ENCODE measurements at places on chromosomes 1 and 21. TPM values are rescaled to one million over a fixed set of nuclear protein-coding genes. Genes with fewer than 3 reads are reported as not detected.

GRCh38 chr1:6246497-6247467 is 2.8 kb downstream of the HES3 start:
- DNase-seq = peak; percentile 85

DNA sequence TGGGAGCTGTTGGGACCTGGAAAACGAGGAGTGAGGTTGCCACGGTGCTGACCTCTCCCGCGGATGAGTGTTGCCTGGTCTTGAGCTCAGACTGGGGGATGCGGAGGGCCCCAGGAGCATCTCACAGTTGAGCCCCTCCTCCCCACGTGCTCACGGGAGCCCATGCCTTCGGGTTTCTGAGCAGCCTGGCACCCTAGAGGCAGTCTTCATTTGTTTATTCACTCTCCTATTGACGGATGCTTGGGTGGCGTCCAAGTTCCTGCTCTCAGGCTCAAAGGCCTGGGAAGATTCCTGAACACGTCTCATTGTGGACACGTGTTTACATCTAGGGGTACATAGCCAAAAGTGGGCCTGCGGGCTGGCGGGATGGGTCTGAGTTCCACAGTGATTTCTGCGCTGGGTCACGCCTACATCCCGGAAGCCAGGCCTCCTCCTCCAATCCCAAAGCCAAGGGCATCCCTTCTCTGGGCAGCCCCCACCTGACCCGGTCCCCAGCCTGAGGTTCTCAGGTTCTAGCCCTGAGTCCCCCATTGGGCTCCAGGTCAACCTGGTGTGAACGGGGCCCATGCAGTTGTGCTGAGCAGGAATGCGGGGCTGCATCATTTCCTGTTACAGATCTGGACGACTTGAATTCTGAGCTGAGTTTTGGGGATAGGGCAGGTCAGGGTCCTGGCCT is 14.7 kb downstream of the WNT3A start:
- peak; percentile 36 for DNase-seq

- DNase-seq = no peak
Observed at GRCh38 chr1:89364954-89365550, 1.2 kb downstream of the GBP6 start.

- DNase-seq = no peak
Observed at GRCh38 chr1:925561-926421, 2.1 kb downstream of the SAMD11 start.

- no peak for DNase-seq
Observed at GRCh38 chr1:6538956-6539355, 15.4 kb downstream of the NOL9 start.

DNA sequence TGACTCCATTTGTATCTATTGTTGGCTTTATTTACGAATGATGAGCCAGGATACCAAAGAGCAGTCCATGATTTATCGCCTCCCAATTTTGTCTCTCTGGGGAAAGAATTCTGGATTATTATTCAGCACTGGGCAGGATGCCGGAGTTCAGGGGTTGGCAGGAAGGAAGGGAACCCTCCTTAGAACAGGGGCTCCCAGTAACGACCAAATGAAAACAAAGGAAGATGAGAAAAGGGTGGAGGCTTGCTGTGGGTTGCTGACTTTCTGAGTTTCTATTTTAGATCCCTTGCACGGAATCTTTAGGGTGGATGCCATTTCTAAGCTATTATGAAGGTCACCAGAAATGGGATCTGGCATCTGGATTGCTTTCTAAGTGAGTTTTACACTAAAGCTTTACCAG is 231.2 kb upstream of the LYPLAL1 start:
- peak; percentile 9 for DNase-seq

DNA sequence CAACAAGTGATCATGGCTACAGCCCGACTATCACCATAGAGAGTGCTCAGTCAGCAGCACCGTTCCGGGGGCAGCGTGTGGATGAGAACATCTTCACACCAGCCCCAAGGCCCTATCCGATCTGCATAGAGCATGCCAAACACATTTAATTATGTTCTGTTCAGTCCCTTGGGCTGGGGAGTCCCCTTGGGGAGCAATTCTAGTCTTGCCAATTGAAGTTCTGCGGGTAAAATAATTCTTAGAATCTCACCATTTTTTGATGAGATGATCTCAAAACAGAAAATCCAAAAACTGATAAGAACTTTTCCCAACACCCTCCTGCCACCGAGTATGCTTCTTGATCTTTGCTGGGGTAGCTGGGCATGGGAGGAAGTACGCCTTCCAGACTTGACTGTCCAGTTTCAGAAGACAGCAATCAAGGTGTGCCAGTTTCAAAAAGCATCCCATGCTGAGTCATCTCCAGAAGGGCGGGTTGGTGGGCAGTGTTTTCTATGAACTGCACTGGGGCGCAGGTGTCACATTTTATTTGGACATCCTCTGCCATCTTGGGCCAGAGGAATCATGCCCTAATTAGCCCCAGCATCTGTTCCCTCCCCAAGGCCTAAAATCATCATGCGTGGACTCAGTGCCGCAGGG is 20.8 kb upstream of the PTPRF start:
- DNase-seq = no peak

DNA sequence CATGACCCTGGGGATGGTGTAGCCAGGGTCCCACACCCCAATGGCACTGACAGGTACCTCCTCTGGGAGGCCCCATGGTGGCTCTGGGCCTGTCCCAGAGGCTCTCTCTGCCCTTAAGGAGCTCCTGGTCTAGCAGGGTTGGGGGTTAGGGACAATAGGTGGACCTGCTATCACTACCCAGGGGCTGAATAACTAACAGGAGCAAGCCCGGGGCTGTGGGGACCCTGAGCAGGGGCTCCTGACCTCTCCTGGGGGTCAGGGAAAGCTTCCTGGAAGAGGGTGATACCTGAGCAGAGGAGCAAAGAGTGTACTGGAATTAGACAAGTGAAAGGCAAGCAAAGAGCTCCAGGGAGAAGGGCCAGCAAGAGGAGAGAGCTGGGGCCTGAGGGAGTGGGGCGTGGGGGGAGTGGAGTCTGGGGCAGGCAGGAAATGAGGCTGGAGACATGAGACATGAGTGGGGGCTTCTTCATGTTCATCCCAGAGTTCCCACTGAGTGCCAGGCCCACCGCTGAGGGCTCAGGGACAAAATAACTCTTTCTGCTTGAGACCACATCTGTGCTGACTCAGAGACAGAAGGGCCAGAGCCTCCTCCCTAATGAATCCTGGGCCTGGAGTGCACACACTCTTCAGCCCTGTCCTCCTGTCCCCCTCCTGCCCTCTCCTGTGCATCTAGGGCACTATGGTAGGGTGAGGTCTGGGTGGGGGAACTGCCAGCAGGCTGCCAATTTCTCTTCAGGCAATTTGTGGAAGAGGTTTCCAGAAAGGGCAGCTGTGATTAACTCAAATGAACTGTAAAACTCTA is 517.6 kb downstream of the PTPRU start:
- DNase-seq = no peak

DNA sequence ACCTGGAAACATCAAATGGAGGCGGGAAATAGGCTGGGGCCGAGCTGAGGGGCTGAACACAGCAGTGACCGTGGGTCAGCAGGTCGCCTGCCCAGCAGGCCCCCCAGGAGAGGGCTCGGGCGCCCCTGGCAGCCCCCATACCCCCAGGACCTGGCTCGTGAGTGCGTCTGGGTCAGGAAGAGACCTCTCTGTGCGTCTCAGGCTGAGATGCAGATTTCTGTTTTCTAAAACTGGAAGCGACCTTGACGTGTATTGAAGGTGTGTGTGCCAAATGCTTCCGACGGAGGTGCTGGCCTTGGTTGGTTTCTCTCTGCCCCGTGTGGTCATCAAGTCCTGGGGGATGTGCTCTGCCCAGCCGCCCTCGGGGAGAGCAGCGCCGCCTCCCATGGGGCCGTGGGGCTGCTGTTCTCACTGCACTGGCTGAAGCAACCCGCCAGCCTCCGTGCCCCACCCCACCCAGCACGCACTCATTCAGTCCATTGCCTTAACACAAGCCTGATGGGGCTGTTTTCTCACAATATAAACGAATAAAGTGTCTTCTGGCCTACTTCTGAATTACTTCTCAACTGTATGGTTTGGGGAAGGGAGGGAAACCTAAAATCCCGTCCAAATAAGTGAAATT is 7.4 kb downstream of the PEX10 start:
- DNase-seq = no peak

DNA sequence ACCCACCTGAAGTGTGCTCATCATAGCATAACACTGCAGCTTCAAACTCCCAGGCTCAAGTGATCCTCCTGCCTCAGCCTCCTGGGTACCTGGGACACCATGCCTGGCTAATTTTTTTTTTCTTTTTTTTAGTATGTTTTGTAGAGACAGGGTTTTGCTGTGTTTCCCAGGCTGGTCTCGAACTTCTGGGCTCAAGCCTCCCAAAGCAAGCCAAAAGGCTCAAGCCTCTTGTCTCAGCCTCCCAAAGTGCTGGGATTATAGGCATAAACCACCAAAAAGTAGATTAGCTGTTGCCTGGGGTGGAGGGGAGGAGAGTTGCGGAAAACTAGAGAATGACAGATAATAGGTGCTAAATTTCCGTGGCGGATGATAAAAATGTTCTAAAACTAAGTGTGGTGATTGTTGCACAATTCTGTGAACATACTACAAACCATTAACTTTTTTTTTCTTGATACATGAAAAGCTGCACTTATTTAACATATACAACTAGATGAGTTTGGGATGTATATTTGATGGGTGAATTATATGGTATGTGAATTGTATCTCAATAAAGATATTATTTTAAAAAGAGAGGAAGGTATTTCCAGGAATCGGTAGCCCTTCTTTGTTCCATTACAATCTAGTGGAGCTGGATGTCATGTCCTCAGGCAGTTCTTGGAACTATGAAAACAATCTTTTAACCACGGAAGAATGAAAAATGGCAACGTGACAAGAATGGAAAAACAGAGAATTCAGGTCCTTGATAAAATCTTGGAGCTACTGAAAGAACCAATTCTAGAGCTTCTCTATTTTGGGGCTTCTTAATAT is 27.3 kb upstream of the MED18 start:
- DNase-seq = no peak

DNA sequence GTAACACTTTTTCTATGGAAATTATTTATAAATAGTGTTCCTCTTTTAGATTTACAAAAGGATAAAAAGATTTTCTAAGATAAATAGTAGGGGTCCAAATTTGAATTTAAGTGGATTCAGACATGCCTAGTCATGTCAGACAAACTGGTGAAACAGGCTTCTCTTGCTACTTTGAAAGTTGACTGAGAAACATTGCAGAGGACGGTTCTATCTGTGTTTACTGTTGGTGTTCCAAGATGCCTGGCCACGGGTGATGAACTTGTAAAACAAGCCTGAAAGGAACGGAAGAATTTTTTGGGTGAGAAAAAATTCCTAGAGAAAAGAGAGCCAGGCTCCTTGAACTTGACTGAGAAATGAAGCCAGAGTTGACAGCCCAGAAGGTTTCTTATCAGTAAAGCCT is 2.2 kb downstream of the KRTAP19-1 start:
- DNase-seq = no peak

GRCh38 chr1:46166521-46167462 is 8.1 kb upstream of the TSPAN1 start:
- peak; percentile 48 for DNase-seq

Gene PLA2G2F
- total RNA-seq = not detected

Gene HSPB7
- 3,380 TPM for total RNA-seq

Gene TMEM200B
- total RNA-seq = 0.86 TPM

Gene IFI6
- total RNA-seq = 12.0 TPM

Gene UTS2
- total RNA-seq = not detected

Gene NBPF10
- 1.4 TPM for total RNA-seq

Gene DOP1B
- 12.8 TPM for total RNA-seq

Measured in psoas muscle (tissue), 8 donors.